ENCODE measurements at places on chromosomes 7 and 10. TPM values are rescaled to one million over a fixed set of nuclear protein-coding genes. Genes with fewer than 3 reads are reported as not detected.
A peak's percentile ranks its signal among the peaks of the same experiment; 100 is the strongest.

Gene HOXA2
- total RNA-seq = not detected

- H3K4me1 ChIP-seq = no peaks in the 10 kb centered on the region
- H3K27me3 ChIP-seq = no peaks in the 10 kb centered on the region
- peak; percentile 55 for DNase-seq
- no peak overlapping the region for H3K4me3 ChIP-seq
- H3K36me3 ChIP-seq = peaks cover 63% of the 10 kb centered on the region
These were observed 43.6 kb downstream of the NSUN6 start for GRCh38 chr10:18607503-18608378.

Gene ASAH2
- 11.8 TPM for total RNA-seq

GRCh38 chr7:31767686-31768358, 80.8 kb downstream of the PPP1R17 start:
- H3K36me3 ChIP-seq = no peaks in the 10 kb centered on the region
- H3K27me3 ChIP-seq = no peaks in the 10 kb centered on the region
- H3K4me3 ChIP-seq = no peak overlapping the region
- H3K4me1 ChIP-seq = no peaks in the 10 kb centered on the region
- DNase-seq = no peak

Gene CNNM2
- total RNA-seq = 5.0 TPM

Measured in K562 (cell line).